NCI-H1092 (cell line): ENCODE measurements at places on chromosomes 5 and 9.

DNA sequence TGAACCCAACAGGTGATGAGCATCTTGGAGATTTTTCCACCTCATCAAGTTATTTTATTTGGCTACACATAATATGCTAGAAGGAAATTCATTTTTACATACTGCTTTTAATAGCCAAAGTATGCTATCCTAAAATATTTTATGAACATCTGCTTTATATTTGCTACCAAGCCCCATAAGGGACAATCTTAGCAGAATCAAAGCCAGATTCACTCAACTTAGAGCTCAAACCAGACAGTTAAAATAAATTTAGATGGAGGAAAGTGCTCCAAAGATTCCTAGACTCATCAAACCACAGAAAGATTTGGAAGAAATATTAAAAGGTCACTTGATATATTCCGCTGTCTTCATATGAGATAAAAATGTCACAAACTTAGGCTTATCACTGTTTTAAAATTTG lies 637.1 kb upstream of the CCNG1 start:
- DNase-seq, result no peak

DNA sequence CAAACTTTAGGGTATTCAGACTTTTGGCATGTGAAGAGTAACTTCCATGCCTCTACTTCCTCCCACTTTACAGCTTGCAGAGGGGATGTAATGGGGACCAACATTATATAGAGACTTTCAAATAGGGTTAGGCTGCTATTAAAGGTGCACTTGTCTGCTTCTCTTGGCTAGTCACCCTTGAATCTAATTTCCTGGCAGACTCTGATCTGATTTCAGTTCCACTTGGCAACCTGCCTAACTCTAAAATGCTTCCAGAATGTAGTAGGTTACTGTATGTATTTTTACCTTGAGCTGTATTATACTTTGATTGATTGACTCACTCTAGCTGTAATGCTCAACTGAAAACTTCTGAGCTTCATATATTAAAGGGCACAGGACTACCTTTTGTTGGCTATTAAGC lies 693.4 kb downstream of the KCTD16 start:
- peak; percentile 13 for DNase-seq

DNA sequence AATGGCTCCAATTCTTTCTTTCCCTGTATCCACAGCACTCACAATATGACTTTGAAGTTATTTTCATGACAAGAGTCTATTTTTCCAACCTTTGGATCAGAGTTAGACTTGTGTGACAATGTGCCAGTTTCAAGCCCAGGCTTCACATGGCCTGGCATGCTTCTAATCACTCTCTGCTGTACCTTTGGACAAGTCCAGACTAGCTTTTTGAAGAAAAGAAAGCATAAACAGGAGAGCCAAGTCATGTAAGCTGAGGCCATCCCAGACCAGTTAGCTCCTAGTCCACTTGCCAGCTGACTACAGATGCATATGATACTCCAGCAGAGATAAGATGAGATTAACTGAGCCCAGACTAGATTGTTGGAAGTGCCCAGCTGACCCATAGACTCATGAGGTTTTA lies 513.6 kb upstream of the C9orf72 start:
- no peak for DNase-seq

- no peak for DNase-seq
These were observed 93.4 kb upstream of the CCDC112 start for GRCh38 chr5:115389799-115390382.

DNA sequence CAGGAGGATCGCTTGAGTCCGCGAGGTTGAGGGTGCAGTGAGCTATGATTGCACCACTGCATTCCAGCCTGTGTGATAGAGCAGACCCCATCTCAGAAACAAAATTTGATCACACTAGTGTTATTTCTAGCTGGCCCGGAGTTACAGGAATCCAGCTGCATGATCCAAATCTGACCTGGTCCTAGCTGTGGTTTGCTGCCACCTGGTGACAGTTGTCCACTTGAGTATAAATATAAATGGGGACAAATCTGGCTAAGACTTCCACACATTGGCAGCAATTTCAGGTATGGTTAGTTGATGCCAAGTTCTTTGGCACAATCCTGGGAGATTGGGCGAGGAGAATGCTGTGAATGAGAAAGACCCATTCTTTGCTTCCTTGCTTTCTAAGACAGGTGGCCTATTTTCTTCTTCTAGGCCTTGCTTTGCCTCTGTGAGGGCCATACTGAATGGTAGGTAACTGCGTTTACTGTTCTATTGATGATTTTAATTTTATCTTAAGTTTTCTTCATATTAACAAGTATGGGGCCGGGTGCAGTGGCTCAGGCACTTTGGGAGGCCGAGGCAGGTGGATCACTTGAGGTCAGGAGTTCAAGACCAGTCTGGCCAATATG lies 35.4 kb downstream of the UBE2R2 start:
- peak; percentile 48 for DNase-seq

- DNase-seq, result peak; percentile 23
These were observed 492.7 kb upstream of the CLINT1 start for GRCh38 chr5:158351485-158352125.

DNA sequence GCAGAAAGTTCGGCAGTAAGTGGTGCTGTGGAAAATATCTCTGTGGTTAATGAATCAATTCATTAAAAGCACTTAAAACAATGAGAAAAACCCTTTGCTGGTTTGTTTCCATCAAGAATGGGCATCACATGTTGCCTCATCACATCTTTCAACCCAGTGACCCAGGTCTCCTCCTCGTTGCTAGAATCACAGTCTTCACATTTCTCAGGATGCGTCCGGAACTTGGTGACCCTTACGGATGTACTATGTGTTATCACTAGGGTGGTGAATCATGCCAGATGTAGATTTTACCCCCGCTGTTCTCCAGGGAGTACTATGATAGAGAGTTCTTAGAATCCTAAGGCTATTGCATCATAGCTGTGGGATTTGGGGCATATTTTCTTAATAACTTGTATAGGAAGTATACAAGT lies 217.9 kb upstream of the KLF4 start:
- no peak for DNase-seq

DNA sequence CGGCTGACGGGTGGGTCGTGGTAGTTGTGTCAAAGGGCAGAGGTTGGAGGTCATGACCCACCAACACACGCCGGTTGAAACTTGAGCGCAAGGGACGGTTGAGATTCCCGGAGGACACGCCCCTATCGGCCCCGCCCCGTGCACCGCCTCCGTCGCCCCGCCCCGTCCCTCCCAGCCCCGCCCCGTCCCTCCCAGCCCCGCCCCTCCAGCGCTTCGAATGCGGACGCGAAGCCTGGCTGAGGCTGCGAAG lies 226 bp upstream of the RANBP17 start:
- DNase-seq, result no peak
